Mesendoderm (in vitro differentiated cells): ENCODE measurements at places on chromosomes 7 and 10.
A peak's percentile ranks its signal among the peaks of the same experiment; 100 is the strongest.

- no peak for DNase-seq
These were observed 23.0 kb downstream of the VSIR start for GRCh38 chr10:71750124-71750841.

DNA sequence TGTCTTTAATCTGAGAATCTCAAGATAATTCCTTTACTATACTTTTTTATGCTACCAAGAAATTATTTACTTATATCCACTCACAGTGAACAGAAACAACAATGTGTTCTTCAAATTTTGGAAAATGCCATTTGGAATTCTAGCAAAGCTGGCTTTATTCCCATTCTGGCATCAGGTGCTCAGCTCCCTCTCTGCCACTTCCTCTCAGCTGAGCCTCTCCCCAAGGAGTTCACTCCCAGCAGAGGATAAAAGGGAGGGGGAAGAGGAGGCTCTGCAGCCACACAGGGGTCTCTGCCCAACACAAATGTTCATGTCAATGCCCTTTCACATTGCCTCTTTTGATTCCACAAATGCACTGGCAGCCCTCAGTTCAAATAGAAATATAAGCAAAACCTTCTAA is 116.9 kb downstream of the CPEB3 start:
- no peak for DNase-seq

GRCh38 chr10:106836933-106837663 is 327.4 kb downstream of the SORCS1 start:
- DNase-seq = no peak

GRCh38 chr10:103476046-103476768 is 2.8 kb downstream of the CALHM3 start:
- peak; percentile 90 for DNase-seq

DNA sequence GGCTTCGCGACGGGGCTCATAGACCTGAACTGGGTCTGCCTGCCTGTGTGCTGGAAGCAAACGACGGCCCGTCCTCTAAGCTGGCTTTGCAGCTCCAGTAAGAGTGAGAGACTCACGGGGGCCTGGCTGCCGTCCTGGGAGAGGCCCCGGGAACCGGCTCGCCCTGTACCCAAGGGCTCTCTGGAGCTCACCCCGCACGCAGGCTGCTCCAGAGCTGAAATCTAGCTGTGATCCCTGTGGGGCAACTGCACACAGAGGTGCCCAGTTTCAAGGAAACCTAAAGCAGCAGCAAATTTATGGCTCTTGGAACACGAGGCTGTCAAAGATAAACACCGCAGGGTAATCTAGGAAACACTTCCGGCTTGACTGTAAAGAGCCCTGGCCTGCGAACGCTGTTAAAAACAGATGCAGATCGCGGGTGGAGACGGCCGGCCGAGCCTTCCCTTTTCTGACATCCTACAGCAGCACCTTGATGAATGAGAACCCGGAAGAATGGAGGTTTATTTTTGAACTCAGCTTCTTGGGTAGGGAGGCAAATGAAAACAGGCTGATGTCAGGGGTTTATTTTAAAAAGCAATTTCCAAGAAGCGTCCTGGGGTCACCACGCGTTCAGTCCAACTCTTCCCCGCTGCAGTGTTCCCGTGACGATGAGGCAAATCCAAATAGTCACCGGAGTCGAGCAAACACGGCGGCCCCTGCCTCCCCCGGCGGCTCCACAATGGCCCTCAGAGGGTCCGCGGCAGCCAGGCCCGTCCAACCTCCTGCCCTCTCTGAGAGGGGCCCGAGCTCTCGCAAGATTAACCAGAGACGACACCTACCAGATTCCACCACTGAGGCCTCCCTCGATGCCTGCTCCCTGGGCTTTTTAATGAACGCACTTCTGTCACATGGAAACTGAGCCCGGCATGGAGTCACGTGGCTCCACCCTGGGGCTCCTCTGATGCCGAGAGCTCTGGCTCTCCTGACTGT is 29.6 kb downstream of the AMZ1 start:
- no peak for DNase-seq

GRCh38 chr7:5704534-5704922 is 76.9 kb downstream of the RNF216 start:
- DNase-seq = peak; percentile 88

- DNase-seq = peak; percentile 2
These were observed 1621.6 kb downstream of the REEP3 start for GRCh38 chr10:65142641-65143435.

DNA sequence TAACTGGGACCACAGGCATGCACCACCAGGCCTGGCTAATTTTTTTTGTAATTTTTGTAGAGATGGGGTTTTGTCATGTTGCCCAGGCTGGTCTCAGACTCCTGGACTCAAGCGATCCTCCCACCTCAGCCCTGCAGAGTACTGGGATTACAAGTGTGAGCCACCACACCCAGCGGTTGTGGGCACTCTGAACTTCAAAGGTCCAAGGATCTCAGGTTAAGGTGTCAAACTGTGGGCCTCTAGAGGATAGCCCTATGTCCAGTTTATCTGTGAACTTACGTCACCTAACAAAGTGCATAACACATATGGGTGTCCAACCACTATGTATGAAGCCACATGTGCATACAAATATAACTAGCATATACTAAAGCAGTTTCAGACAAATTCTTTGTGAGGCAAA is 3.2 kb upstream of the IL2RA start:
- no peak for DNase-seq

GRCh38 chr7:134632937-134633540 is 13.6 kb upstream of the BPGM start:
- DNase-seq = peak; percentile 66

- no peak for DNase-seq
These were observed 6.3 kb upstream of the SNX13 start for GRCh38 chr7:17946591-17946990.

DNA sequence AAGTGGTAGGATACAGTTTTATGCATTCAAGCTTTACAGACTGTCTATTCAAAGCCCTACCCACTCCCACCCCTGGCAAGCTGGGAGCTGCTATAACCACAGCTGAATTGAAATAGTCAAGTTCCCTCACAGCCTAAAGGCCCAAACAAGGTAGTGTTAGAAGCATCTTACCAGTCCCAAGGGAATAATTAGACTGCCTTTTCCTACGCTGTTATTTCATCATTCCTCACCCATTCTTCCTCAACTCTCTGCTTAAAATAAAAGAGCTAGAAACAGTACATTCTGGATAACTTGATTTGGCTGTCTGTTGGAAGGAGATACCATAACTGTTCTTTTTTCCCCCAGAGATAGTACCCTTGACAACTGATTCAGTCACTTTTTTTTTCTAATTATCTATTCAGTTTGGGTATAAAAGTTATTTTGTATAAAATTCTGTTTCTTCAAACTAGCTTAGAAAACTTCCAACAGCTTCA is 54.0 kb downstream of the RAPGEF5 start:
- DNase-seq = no peak

DNA sequence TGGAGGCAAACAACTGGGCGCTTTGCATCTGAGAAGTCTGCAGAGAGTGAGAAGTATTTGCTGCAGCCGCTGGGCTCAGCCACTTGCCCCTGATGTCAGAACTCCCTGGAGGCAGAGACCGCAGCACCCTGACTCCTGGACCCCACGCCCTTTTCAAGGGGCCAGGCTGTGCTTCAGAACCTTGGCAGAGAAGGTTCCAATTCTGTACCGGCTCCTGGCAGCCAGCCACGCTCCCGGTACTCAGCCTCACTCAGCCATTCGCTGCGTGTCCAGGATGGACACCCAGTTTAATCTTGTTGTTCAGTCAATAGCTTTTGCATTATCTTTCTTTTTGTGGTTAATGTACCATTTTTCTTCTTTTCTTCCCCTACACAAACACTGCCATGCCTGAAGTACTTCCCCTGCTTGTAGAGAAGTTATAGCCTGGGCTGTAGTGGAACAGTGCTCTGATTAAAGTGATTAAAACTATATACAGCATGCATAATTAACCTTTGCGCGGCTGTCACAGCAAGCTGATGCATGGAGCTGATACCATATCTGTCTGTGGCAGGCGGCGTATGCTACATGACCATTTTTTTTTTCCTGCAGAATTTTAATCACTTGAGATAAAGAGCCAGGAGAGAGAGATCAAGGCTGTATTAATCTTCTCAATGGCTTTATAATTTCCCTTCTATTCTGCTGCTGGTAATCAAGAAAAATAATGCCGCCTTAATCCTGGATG is 578.5 kb downstream of the SDK1 start:
- no peak for DNase-seq

DNA sequence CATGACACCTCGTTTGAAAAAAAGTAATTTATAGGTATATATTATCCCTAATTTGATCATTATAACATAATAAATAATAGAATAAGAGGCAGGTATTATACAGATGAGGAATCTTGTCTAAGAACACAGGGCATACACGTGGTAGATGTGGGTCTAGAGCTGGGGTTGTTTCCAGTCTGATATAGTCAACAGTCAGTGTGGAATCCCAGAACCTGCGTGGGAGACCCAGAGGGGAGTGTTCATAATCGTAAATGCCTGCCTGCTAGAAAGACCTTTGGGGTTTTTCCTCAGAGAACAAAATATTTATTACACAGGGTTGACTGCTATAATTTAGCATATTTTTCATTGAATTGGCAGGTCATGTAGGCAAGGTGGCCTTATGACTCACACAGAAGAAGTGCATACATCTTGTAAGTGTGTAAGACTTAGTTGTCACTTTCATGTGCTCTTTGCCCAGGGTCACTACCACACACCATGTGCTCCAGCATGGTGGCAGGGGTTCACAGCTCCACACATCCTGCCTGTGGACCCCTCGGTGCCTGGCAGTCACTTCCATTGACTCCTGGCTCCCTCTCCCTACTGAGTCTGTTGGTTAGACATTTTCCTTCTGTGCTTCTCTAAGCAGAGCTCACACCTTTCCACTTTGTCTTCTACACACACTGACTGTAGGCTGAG is 94.9 kb upstream of the IKZF1 start:
- no peak for DNase-seq

DNA sequence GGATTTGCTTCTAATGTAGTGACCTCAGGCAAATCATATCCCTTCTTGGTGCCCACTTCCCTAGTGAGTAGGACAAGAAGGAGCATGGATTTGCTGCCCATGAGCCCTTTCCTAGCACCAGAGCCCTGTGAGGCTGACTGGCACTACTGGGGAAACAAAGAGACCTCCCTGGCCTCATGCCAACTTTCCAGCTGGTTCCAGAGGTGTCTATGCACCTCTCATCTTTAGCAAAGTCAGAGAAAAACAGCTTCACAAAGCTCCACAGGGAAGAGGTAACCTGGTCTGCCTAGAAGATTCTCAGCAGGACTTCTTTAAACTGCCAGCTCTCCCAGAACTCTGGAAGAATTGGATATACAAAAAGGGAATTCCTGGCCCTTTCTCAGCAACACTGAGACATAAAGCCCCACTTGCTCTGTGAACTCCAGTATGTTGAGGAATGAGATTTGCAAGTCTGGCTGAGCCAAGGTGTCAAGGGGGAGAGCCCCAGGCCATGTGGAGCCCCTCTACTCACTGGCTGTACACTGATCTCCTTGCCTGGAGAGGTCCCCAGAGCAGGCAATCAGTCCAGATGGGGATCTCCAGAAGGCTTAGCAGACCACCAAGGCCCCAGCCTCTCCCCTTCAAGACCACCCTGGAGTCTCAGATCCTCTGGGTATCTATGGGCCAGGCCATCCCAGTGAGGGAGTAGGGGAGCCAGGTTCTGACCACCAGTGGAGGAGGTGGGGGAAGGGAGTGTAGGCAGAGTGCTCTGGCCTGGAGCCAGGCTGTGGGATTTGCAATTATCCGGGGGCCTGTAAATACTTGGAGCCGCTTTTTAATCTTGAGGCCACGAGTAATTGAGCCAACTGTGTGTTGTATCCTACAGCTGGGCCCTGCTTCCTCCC is 24.4 kb upstream of the RBM20 start:
- peak; percentile 20 for DNase-seq

- DNase-seq = no peak
These were observed 279.9 kb upstream of the MKLN1 start for GRCh38 chr7:131047651-131048304.

DNA sequence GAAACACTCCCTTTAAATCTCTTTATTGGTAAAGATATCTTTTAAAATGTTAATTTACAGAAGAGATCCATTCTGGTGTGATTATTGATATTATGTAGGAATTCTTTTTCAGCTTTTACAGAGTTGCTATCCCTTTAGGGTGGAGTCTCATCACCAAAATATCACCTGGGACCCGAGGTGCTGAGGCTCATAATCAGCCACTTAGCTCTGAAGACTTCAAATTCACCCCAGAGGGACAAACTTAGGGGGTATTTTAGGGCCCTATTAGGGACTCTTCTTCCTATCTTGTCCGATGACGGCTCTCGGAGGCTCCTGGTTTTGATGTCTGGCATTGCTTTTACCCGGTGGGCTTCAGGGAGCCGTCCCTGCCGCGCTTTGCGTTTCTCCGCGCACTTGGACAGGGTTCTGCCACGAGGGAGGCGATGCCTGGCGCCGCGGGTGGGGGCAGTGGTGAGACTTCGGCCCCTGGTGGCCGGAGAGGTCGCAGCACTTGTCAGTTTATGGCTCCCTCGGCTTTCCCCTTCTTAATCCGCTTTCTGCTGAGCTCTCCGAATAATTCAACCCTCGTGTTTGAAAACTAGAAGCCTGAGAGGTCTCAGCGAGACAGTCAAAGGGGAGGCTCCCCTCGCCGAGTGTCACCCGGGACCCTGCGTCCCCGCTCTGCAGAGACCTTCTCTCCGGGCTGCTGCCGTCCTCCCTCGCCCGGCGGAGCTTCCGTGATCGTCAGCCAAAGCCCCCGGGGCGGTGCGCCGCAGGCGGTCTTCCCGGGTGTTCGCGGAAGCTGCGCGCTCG is 27.8 kb downstream of the RBM20 start:
- peak; percentile 90 for DNase-seq
